Activated effector memory CD4-positive, alpha-beta T cell treated with anti-CD3 and anti-CD28 coated beads, Interleukin-2, amount 50 U/mL, for 16 hours (primary cell): ENCODE measurements at places on chromosomes 6 and 20.
A peak's percentile ranks its signal among the peaks of the same experiment; 100 is the strongest.

- DNase-seq, result no peak
Measured at GRCh38 chr6:52365317-52365716, 3.4 kb downstream of the PAQR8 start.

GRCh38 chr6:112764377-112764776 lies 417.2 kb downstream of the RFPL4B start:
- no peak for DNase-seq

DNA sequence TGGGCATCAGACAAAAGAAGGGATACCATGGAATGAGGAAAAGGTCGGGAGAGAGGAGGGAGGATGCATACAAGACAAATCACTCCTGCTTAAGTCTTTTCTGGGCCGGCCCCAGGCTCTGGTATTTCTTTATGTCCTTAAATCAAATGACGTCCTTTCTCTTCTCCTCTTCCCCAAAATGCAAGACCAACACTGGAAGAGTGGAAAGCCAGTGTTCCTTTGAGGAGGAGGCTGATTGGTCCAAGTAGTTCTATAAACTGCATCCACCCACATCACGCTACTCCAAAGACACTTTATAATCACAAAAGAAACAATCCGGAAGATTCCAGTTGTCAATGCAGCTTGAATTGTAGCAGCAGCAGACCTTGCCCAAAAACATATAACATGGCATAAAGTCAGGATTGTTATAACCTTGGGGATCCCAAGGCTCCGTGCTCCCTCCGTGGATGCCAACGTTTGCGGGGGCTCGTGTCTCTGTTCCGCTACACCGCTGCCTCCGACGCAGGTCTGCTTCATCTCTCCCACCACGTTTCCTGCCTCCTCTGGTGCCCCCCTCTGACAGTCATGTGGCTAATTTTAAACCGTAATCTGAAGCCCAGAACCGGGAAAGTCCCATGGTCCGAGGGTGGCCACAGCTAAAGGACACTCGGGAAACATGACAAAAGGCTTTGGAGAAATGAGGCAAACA lies 47.1 kb downstream of the MCUR1 start:
- peak; percentile 73 for DNase-seq

DNA sequence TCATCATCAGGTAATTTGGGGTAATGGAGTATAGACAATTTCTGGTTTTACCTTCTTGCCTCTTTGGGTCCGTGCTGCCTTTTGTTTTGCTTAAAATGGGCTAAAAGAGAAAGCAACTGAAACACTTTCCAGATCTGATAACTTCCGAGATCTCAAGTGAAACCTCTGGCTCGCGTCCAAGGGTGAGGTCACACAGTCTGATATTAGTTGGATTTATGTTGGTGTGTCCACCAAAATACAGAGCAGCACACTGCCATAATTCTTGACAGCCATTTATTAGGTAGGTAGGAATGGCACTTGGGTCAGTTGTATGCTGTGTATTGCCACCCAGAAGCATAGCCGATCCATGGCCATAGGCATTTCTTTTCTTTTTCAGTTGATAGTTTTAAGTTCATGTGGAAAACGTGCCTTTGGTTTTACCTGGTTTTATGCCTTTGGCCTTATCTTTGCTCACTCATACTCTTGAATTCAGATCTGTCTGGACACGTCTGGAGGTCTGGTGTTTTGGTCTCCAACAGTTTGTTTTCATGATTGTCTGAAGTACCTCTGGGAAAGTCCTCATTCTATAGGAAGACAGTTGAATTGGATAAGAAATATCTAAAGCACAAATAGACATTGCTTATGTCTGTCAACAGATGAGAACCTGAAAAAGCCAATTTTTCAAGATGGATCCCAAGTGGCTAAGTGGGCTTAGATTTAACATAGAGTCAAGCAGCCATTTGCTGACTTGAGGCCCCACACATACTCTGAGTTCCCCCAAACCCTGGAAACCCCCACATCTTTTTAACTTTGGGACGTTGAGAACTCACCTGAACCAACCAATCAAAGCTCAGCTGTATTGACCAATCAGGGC lies 320.8 kb downstream of the SOX4 start:
- DNase-seq, result peak; percentile 74

DNA sequence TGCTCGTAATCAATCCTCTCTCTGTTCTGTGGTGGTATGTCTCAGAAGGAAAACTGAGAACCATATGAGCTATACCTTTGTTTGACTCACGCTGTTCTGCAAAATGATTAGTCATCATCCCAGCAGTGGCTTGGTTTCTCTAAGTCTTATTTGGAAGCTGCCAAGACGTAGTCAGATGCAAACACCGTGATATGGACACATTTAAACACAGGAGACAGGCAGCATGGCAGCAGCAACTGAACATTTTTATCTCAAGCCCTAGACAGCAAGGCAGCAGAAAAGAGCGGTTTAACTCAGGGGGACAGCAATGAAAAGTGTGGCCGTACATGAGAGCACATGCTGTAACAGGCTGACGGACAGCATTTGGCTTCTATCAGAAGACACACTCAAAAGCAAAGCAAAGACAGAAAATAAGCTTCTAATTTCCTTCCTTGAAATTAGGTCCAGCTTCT lies 1295.1 kb downstream of the EPHA7 start:
- DNase-seq, result no peak

GRCh38 chr6:118350881-118351430 lies 197.1 kb upstream of the PLN start:
- DNase-seq, result no peak

- no peak for DNase-seq
Measured at GRCh38 chr20:22684072-22684762, 99.8 kb upstream of the FOXA2 start.

DNA sequence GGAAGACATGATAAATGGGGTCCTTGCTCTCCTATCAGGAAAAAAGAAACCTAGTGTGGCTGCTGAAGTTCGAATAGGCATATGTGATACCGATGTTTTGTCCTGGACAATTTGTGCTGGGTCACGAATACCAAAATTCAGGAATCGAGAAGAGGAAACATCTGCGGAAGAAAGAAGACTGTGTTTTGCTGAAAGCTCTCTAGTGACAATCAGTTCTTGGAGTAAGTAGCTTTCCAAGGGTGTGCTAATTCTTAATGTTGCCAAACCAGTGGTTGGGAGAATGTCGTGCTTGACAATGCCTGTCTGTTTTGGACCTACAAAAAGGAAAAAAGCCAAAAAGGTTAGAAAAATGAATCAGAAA lies 956.1 kb downstream of the PHF3 start:
- DNase-seq, result no peak

DNA sequence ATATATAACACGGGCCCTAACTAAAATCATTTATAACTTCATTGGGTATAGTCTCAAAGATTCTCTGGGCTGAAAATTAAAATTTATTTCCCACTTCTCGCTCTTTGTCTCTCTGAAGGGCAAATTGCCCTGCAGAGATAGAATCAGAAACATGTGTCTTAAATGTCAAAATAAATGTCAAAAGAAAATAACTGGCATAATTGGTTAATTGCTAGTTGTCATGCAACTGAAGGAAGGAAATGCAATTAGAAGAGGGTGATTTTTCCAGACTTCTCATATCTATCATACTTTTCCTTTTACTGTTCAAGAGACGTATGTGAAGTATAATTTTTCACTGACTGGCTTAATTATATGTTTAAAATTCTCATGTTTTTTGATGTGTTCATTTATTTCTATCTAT lies 80.3 kb upstream of the HMGCLL1 start:
- DNase-seq, result no peak

GRCh38 chr20:33322456-33322855 lies 39.4 kb downstream of the BPIFB1 start:
- no peak for DNase-seq

- DNase-seq, result no peak
Measured at GRCh38 chr6:32741031-32741960, at the start of gene HLA-DQA2. Gene HLA-DQA2 (plus strand): TSS chr6:32741391. CDS start chr6:32741444, 53 bp downstream.

GRCh38 chr6:139468178-139468819 lies 93.9 kb upstream of the CITED2 start:
- DNase-seq, result no peak

DNA sequence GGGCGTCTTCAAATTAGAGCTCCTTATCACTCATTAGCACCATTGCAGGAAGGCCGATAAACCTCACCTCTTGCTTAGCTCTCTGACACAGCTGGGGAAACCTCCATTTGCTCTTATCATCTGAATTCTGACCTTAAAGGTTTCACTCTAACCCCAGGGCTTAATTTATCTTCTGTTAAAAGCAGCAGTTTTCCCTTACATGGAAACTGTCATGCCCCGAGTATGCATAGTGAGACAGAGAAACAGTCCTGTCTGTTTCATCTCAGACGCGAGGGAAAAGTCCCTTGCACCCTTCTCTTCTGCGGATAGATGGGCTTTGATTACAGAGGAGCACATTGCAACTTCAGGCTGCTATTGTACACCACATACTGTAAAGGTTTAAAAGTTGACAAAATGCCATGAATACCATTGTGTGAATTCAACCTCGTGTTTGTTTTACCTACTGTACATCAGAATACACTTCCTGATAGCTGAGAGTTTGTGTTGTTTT lies 191.5 kb upstream of the BMP2 start:
- no peak for DNase-seq

DNA sequence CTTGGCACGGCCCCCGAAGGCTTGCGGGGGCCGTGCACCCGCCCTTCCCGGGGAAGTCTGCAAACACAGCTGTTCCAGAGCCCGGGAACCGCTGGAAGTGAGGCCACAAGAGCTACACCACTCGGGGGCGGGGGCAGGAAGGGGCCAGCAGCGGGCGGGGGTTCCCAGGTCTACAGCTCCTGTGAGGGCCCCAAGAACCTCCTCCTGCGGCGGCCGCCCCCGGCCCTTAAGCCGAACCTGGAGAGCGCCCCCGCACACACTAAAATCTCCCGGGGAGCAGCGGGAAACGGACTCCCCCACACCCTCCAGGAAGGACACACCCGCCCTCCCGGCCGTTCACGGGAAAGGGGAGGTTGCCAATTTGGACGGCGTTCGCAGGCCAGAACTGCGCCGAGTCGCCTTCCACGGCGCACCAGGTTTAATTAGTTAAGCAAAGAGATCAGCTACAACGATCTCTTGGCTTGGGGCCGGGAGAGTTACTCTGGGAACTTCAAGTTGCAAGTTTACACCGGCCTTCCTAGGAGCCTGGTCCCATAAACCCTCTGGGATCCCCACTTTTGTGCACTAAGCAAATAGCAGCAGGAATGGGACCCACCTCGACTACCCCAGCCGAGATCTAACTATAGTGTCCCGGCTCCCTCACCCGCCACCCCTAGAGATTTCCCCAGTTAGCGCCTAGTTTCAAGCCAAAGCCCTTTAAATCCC lies 1.7 kb downstream of the JAG1 start:
- no peak for DNase-seq

DNA sequence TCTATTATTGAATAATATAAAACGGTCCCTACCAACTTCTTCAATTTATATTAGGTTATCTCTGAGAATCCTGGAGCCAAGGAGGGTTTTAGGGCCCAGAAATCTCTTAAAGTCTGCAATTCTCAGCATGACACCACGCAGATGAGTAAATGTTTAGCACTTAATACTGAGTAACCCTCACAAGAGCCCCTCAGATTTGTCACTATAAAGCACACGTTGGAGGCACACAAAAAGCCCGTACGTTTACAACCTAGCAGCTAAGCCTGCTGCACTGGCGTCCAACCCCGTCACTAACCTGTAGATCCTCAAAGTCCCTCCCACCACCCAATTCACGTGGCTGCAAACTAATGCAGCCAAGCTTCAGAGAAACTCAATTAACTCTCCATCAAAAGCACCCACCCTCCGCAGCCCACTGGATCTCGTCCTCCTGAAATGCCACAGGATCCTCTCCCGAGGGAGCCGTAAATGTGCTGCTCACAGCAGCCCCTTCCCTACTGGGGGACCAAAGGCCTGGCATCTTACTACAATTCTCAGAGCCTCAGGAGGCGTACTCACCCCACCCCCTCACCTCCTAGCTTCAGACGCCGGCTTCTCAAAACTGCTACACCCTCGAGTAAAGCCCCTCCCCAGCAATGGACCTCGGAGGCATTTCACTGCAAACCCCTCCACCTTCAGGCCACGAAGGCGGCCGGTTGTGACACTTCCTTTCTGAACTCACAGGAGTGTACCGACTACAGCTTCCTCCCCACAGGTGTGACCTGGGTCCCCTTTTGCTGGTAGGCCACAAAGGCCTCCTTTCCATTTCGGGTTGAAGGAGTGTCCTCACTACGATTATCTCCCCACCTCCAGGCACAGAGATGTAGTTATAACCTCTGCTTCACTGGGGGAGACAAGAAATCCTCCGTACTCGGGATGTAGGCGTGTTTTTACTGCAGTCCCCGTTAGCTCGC lies 909 bp downstream of the CPNE1 start:
- DNase-seq, result peak; percentile 85

DNA sequence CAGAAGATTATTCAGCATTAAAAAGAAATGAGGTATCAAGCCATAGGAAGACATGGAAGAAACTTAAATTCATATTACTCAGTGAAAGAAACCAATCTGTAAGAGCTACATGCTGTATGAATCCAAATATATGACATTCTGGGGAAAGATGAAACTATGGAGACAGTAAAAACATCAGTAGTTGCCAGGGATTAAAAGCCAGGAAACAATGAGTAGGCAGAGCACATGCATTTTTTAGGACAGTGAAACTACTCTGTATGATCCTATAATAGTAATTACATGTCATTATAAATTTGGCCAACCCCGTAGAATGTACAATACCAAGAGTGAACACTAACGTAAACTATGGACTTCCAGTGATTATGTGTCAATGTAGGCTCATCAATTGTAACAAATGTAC lies 92.8 kb upstream of the RNF217 start:
- DNase-seq, result no peak

DNA sequence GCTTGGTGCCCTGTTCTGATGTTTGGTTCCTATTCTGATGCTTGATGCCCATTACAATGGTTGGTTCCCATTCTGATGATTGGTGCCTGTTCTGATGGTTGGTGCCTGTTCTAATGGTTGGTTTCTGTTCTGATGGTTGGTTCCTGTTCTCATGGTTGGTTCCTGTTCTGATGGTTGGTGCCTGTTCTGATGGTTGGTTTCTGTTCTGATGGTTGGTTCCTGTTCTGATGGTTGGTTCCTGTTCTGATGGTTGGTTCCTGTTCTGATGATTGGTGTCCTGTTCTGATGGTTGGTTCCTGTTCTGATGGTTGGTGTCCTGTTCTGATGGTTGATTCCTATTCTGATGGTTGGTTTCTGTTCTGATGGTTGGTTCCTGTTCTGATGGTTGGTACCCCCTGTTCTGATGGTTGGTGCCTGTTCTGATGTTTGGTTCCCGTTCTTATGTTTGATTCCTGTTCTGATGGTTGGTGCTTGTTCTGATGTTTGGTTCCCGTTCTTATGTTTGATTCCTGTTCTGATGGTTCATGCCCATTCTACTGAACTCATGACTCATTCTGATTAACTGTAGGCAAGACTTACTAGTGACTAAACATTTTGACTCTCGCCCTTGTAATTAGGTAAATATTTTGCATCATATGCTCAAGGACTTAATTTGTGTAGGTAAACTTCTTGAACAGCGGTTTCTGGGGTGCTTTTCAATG lies 146.2 kb downstream of the DLL1 start:
- no peak for DNase-seq

DNA sequence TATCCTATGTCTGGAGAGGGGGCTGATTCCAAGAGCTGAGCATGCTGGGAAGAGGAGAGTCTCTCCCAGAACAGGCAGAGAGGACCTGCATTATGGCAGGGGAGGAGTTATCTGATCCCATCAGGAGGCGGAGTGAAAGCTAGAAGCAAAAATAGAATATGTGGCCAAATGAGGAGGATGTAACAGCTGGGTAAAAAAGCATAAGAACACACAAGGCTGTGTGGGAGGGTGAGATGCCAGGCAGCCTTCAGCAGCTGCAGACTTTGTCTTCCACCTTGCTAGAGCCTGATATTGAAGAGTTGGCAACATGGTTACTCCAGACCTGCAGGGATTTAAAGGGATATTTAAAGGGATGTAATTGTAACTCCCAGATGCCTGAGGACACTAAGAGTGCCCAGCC lies 167.1 kb downstream of the PTPRT start:
- DNase-seq, result no peak

GRCh38 chr6:28134015-28134414 lies 7.7 kb upstream of the ZKSCAN8 start:
- DNase-seq, result no peak
